ENCODE measurements at places on chromosomes 5 and 9.

- DNase-seq, result no peak
Measured at GRCh38 chr5:135521964-135522363, 13.8 kb downstream of the NEUROG1 start.

DNA sequence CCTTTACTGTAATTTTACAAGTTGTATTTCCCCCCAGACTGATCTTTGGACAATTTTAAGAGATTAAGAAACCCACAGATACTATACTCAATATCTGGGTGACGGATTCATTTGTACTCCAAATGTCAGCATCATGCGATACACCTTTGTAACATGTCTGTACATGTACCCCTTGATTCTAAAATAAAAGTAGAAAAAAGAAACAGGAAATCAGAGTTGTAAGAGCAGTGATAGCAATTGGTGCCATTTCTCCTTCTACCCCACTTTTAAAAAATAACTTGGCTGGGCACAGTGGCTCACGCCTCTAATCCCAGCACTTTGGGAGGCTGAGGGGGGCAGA is 116.9 kb downstream of the FGF1 start:
- DNase-seq, result no peak

- no peak for DNase-seq
Measured at GRCh38 chr5:65474130-65474711, 7.5 kb downstream of the ADAMTS6 start.

DNA sequence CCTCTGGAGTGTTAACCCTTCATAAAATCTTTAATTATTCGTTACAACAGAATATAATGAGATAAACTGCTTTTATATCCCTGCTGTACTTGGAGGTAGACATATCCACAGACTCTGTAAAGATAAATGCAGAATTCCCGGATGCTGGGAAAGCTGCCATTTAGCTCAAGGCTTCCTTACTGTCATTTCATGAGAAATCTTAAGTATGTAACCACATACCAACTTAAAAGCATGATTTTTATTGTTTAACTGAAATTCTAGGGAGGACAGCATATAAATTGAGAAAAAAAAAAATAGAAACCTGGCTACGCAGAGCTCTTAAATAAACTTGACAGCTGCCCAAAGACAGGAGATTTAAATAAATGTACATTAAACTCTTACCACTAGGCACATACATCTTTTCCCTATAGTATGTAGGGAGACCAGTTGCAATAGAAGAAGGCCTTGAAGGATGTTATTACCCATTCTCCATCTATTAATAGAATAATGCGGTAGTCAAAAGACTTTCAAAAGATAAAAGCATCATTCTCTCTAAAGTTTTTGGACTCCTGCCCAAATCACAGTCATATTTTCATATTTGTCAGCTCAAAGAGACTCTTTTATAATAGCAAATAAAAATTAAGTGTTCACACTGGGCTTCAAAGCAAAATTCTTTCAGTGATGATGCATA is 373.8 kb downstream of the NDUFS4 start:
- no peak for DNase-seq

All from fibroblast of gingiva (primary cell).